Lung (tissue), 17 donors: ENCODE measurements at places on chromosomes 2 and 18. TPM values are rescaled to one million over a fixed set of nuclear protein-coding genes. Genes with fewer than 3 reads are reported as not detected.
A peak's percentile ranks its signal among the peaks of the same experiment; 100 is the strongest.

Gene TM4SF20
- total RNA-seq = not detected

Gene QPCT
- 9.1 TPM for total RNA-seq

Gene SLC20A1
- 34.8 TPM for total RNA-seq

Gene CFC1
- total RNA-seq = 9.1 TPM

Gene CCDC148
- 8.6 TPM for total RNA-seq

Gene EVA1A
- 35.8 TPM for total RNA-seq

Gene PDCD1
- 0.83 TPM for total RNA-seq

Gene PKP4
- 43.6 TPM for total RNA-seq

Gene RELCH
- 69.2 TPM for total RNA-seq

GRCh38 chr18:55484773-55485172 is 103.2 kb downstream of the TCF4 start:
- no peak for DNase-seq

GRCh38 chr2:46387292-46387691 is 90.1 kb downstream of the EPAS1 start:
- DNase-seq = no peak

- DNase-seq = no peak
Observed at GRCh38 chr2:130366720-130367119, 10.9 kb downstream of the PTPN18 start.

DNA sequence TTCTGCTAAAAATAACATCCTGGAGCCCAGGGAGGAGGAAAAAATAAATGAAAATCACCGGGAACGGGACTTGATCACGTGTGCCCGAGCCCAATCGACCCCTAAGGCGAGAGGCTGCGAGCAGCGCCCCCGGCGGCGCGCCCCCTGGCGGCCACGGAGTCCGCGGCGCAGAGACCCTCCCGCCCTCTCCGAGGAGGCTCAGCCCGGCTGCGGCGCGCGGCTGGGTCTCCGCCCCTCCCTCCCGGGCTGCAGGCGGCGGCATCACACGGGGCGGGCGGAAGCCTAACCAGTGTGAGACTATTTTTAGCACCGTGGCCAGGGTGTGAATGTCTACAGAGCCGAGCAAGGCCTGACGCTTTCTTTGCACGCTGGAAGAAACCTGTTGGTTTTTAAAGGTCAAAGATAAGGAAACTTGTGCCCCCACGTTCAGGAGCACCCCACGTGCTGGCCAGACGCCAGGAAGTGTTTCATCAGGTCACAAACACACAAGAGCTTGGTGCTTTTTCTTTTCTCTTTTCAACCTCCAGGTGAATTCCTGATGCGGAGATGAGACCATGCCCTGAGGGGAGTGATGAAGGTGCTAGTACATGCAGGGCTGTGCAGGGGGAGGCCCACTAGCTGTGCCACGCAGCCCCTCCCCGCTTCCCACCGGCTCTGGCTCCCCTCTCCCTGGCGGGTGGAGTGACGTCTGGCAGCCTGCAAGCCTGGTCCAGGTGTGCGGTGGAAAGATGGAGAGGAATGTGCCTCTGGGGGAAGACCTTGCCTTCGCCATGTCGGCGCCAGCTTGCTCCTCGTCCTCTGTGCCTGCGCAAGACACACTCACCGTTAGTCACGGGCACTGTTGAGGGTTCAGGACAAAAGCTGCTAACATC is 35.3 kb upstream of the DNMT3A start:
- peak; percentile 94 for DNase-seq

DNA sequence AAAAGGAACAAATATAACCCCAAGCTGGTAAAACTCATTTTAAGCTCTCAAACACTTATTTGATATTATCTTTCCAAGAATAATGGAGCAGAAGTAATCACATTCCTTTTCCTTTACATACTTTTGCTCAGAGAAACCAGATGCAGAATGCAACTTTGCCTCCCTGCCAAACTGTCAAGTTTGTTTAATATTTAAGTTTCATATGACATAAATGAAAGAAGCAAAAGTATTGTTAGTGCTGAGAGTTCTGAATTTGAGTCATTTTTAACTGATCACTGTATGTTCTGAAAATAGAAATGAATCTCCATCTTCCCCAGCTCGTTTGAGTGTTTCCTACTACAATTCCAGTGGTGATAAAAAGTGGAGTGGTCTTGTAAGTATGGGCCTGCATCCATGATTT is 423.4 kb downstream of the PID1 start:
- peak; percentile 57 for DNase-seq

DNA sequence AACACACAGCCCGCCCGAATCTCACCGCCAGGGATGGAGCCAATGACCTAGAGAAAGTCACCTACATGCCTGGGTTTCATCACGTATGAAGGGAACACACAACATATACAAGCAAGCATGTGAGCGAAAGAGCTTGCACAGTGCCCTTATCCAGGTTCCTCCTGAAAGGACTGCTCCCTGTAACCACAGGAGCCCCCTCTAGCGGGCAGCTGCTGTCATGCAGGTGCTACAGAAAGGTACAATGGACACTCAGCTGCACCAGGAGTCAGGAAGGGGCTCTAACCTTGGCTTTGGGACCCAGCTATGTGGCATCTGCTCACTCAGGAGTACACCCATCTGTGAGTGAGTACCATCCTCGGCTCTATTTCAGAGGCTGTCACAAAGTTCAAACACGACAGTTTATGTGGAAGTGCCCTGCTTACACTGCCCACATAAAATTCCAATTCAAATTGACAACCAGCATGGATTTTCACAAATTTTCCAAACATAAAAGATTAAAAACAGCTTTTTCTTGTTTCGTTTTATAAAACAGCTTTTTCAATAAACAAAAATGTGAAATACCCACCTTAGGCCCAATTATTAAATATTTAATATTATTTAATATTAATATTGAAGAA is 3.5 kb downstream of the NDUFA10 start:
- DNase-seq = peak; percentile 38

DNA sequence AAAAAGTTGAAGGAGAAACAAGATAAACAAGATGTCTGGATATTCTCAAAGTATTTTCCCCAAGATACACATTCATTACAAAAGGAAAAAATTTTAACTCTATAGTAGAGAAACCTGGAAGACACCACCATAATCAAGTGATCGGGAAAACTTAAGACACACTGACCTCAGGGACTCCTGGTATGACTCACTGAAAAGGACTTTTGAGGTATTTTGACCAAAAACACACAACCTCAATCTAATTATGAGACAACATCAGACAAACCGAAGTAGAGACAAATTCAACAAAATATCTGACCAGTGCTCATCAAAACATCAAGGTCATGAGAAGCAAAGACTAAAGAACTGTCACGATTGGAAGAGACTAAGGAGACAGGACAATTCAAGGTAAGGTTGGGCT is 34.7 kb downstream of the LPIN2 start:
- DNase-seq = no peak

- DNase-seq = peak; percentile 60
Observed at GRCh38 chr18:44601447-44601846, 79.2 kb upstream of the SETBP1 start.

GRCh38 chr2:183057333-183057985 is 19.2 kb upstream of the NCKAP1 start:
- no peak for DNase-seq

DNA sequence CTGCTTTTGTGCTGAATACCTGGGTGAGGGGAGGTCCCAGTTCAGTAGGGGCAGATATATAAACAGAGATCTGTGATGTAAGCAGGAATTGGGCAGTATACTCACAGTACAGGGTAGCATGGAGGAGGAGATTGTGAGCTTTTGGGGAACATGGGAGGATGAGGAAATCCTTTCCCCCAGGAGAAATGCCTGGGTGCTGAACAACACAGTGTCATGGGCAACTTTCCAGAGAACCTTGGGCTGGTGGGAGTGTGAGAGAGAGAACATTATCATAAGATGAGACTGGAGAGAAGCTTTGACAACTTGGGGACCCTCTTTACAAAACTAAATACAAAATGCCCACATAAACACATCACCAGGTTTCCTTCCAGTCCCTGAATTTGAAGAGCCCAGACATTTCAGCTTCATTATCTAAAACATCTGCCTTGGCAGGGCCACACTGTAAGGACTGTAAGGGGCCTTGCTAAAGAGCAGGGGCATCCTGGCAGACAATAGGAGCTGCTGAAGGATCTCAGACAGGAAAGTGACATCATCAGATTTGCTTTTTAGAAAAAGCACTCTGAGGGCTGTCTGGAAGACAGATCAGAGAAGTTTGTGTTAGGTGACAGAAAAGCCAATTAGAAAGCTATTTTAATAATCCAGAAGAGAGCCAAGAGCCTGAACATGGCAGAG is 303.1 kb upstream of the FBXO11 start:
- DNase-seq = no peak

GRCh38 chr2:26854283-26854827 is 6.4 kb downstream of the DPYSL5 start:
- no peak for DNase-seq

- no peak for DNase-seq
Observed at GRCh38 chr2:121363632-121364420, 78.8 kb upstream of the TFCP2L1 start.

GRCh38 chr2:28709101-28709500 is 42.5 kb upstream of the PPP1CB start:
- DNase-seq = peak; percentile 51

DNA sequence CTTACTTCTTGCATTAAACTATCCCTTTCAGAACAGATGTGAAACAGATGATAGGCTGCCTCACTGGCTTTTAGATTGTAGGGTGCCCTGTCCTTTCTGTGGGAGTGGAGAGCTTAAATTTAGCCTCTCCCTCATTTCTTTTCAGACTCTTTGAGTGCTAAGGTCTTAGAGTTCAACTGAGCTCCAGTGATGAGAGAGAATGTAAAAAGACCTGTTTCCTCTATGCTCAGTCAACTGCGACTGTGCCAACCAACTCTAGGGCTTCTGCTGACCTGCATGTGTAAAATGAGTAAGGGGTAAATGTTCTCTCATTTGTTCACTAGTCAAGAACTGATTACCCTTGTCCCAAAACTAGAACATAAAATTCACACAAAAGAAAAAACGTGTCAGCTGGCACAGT is 104.8 kb upstream of the TGFA start:
- DNase-seq = no peak

GRCh38 chr2:69742322-69742952 is 503 bp downstream of the ANXA4 start:
- DNase-seq = peak; percentile 22

DNA sequence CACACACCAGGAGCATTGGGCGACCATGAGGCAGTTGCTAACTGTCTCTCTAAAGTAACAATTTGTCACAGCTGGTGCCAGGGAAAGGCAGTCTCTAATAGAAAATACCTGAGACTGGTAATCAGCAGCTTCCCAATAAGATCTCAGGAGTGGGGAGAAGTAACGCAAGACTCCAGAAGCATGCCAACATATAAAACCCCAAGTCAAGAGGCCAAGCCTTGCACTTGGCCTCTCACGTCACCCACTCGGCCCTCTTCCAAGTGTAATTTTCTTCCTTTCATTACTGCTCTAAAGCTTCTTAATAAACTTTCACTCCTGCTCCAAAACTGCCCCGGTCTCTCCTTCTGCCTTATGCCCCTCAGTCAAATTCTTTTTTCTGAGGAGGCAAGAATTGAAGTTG is 455.6 kb upstream of the ACVR2A start:
- DNase-seq = no peak

GRCh38 chr2:117056376-117056748 is 758.1 kb upstream of the DDX18 start:
- DNase-seq = no peak

- peak; percentile 87 for DNase-seq
Observed at GRCh38 chr18:76259096-76259495, 235.9 kb downstream of the ZNF516 start.

DNA sequence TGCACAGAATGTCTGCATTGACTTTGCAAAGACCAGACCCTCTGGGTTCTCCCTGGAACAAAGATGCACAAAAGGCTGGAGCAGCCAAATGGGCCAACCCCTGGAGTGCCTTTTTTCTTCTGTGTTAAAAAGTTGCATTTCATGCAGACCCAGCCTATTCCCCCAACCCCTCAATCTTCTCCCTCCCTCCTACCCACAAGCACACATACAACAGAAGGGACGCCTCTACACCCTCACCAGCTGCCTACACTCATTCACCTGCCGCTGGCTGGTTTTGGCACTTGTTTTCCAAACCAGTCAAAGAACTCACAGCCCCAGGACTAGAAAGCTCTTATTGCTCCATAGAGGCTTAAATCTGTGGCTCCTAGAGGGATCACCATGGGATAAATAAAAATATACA is 16.6 kb downstream of the MARCHF4 start:
- DNase-seq = no peak

- no peak for DNase-seq
Observed at GRCh38 chr18:27175914-27176313, 9.2 kb downstream of the CHST9 start.

- peak; percentile 12 for DNase-seq
Observed at GRCh38 chr2:70520825-70521224, 32.8 kb downstream of the TGFA start.

DNA sequence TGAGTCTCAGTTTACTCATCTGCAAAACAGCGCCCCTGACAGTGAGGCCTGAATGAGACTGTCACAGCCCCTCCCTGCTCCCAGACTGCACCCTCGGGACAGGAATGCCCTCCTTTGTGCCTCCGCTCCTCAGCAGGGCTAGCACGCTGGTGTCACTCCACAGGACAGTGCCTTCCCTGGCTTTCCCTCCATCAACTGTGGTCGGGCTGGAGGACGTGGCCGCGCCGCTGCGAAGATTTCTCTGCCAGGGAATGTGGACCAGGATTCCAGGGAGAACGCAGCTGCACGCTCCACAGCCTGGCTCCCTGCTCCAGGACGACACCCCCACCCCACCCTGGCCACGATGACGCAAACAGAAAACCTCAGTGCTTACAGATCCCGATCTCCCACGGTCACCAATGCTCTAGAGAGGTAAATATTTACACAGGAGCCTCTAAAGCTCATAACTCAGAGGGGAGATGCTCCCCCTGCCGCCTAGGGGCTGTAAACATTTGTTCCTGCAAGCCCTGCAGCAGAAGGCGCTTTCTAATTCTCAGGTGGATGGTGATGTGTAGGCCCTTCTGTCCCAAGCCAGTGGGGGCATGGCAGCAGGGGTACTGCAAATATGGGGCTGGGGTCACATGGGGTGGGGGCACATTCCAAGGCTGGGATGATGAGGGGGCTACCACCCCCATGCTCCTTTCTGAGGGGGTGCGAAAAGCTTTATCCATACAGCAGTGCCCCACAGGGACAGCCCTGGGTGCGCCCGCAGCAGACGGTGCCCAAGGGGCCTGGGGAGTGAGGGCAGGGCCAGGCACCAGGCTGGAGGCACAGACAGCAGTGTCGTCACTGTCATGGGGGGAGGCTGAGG is 12.4 kb downstream of the HS6ST1 start:
- peak; percentile 83 for DNase-seq

DNA sequence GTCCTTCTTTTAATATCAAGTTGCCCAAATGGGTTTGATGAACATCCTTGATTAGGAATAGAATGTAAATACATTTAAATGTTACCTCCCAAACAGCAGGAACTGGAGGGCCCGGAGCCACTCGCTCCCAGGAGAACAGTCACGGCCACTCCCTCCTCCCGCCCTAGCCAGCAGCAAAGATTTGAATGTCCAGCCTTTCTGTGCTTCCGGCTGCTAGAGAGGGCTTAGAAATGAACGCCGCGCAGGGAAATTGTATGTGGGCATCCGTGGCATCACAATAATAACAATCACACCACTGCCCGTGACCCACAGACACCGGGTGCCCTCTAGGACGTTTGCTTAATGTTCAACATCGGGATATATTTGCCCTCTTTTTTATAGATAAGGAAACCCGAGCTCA is 164.9 kb upstream of the SALL3 start:
- no peak for DNase-seq

GRCh38 chr2:171402906-171403580 is 30.7 kb downstream of the METTL8 start:
- no peak for DNase-seq
